ENCODE measurements at places on chromosomes 4 and X. TPM values are rescaled to one million over a fixed set of nuclear protein-coding genes. Genes with fewer than 3 reads are reported as not detected.

The MAGEA2 gene
- not detected for total RNA-seq

The GALNT7 gene
- total RNA-seq, result 16.6 TPM

The TKTL2 gene
- total RNA-seq, result not detected

The ADGRG4 gene
- total RNA-seq, result not detected

The FAT1 gene
- total RNA-seq, result 122 TPM

The PRR32 gene
- total RNA-seq, result not detected

The FHIP1A gene
- total RNA-seq, result 0.14 TPM

The GBA3 gene
- total RNA-seq, result not detected

The CDS1 gene
- under 0.01 TPM for total RNA-seq

The CCKAR gene
- not detected for total RNA-seq

The CT55 gene
- not detected for total RNA-seq

The SATL1 gene
- total RNA-seq, result not detected

The LUZP4 gene
- not detected for total RNA-seq

The HTR2C gene
- 0.44 TPM for total RNA-seq

The KLKB1 gene
- not detected for total RNA-seq

The FAM184B gene
- total RNA-seq, result not detected

All from placental pericyte (primary cell).